ENCODE measurements at places on chromosomes 7 and 10.

GRCh38 chr10:76695069-76695468 is 942.5 kb downstream of the KCNMA1 start:
- DNase-seq, result no peak

DNA sequence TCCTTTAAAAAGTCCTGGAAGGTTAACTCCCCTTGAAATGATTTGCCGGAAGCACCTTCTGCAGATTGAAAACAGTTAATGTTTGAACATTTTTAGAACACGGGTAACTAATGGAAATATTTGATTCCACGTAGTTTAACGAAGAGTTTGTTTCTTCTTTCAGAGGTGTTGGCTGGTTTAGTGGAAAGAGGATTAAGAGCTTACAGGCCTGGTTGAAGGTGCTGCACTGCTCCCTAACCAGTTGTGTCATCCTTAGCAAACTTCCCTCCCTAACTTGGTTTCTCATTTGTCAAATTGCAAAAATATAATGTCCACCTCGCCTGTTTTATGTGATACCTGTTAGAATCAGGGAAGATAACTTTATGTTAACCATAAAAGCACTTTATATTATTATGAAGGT is 243.0 kb upstream of the FZD8 start:
- no peak for DNase-seq

DNA sequence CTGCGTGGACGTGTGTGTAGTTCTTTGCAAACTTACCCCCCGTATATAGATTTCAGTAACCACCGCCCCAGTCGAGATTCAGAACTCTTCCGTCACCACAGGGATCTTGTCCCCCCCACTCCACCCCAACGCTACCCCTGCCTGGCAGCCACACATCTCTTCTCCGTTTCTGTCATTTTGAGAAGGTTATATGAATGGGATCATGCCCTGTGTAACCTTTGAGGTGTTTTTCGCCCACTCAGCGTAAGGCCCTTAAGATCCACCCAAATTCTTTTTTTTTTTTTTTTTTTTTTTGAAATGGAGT is 83.4 kb downstream of the ELFN1 start:
- no peak for DNase-seq

- no peak for DNase-seq
These were observed 10.2 kb downstream of the KAZALD1 start for GRCh38 chr10:101071885-101072433.

Data from activated T-cell treated with anti-CD3 and anti-CD28 coated beads for 1 hour (primary cell).